ENCODE measurements at places on chromosomes 16 and 17.

DNA sequence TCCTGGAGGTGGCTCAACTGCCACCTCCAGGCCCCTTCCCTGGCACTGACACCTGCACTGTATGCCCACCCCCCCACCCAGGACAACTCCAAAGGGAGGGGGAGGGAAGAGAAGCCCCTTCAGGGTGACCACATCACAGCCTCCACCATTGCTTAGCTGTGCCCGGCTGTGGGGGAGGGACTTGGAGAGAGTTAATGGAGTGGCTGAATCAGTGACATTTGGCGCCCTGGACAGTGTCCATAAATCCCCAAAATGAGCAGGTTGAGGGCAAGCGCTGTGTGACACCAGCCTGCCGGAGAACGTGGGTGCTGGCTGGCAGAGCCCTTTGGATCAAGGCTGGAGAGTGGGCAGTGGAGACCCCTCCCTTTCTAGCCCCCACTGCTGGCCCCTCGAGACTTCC lies 883 bp downstream of the USH1G start:
- DNase-seq, result no peak

DNA sequence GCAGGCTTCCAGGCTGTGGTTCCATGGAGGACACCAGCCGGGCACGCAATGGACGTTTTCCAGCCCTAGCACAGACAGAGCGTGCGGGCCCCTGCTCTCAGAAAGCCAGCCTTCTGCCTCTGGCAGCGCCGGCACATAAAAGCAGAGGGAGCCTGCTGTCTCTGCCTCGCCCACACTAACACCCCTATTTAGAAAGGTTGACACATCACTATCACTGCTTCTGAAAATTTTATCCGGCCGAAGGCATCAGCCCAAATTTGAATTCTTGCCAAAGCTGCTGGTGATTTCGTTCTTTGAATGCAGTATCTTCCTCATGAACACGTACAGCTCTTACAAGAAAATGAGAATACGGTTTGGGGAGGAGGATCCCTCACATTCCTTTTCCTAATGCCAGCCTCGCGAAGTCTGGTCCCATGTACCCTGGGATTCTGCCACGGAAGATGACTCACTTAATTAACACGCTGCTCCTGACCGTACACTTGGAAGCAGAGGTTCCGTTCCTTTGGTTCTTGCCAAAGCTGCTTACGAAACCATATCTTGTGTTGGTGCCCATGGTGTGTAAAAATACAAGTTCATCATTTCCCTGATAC lies 1.3 kb upstream of the RAB11FIP3 start:
- DNase-seq, result no peak

- no peak for DNase-seq
These were observed 31.9 kb downstream of the ARHGAP23 start for GRCh38 chr17:38460082-38460715.

- no peak for DNase-seq
These were observed 158.1 kb upstream of the CIBAR2 start for GRCh38 chr16:85270374-85270773.

GRCh38 chr16:89478576-89479221 lies 11.7 kb downstream of the ANKRD11 start:
- no peak for DNase-seq

- no peak for DNase-seq
These were observed 5.0 kb downstream of the EVPLL start for GRCh38 chr17:18382441-18383078.

GRCh38 chr16:67000384-67001351 lies 12.3 kb downstream of the CES4A start:
- DNase-seq, result peak; percentile 64

GRCh38 chr16:1347286-1347855 lies 4.3 kb downstream of the TSR3 start:
- no peak for DNase-seq

DNA sequence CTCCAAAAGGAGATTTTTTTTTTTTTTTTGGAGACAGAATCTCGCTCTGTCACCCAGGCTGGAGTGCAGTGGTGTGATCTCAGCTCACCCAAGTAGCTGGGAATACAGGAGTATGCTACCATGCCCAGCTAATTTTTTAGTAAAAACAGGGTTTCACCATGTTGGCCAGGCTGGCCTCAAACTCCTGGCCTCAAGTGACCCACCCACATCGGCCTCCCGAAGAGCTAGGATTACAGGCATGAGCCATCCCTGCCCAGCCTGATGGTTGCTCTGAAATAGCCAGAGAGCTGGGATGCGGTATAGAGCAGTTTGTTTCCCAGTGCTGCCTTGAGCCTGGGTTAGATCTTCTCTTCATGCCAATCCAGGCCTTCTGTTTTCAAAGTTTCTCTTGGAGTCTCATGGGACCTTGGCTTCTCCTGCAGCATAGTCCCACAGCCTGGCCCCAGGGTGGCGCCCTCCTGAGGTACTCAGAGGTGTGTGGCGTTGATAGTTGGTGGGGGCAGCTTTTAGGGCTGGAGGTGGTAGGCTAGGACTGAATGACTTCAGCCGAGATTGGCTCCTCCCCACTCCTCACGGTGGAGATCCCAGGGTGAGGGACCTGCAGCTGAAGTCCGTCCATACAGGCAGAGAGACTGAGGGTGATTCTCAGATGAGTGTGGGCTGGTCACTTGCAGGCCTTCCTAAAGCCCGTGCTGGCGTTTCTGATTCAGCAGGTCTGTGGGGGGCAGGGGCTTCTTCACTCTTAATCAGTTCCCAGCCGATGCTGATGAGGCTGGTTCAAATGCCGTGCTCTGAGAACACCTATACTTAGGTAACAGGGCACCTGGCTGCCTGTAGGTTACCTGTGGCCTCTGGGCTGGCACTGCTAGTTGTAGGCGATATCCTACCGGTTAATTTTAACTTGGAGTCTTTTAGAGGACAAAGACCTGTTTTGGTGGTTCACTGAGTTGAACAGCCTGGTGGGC lies 52.0 kb downstream of the TNFRSF13B start:
- no peak for DNase-seq

GRCh38 chr17:28334171-28334570 lies 1.1 kb downstream of the IFT20 start:
- no peak for DNase-seq

DNA sequence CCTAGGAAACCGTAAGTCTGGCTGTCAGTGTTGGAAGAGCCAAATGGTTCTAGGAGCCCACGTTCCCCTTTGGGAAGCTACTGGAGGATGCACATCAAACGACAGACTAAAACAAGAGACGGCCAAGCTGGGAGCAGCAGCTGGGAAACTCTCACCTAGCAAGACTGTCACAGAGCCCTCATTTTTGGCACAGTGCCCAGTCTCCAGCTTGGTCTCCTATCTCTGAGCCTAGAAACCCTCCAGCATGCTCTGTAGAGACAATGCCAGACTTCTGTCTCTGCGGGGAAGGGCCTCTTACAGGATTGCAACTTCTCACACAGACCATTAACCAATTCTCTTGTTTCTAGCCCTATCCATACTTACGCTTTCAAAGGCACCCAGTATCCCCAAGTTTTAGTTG lies 23.5 kb downstream of the GTF3C1 start:
- DNase-seq, result no peak

GRCh38 chr16:116015-116414 lies 22.5 kb downstream of the NPRL3 start:
- DNase-seq, result no peak

DNA sequence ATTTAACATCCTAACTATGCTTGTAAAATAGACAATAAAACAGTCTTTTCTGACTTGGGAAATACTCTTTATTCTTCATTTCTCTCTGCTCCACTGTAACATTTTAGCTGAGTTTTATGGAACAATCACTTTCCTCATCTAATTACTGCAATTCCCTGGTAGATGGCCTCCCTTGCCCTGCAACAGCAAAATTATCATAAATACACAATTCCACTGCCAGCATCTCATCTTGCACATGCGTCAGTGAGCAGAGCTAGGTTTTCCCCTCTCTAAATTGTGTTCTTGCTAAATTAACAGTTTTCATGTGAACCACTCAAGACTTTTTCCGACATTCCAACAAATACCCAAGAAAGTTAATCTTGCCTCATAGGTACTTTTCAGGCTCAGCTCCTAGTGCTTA lies 920.9 kb upstream of the GOT2 start:
- DNase-seq, result no peak

DNA sequence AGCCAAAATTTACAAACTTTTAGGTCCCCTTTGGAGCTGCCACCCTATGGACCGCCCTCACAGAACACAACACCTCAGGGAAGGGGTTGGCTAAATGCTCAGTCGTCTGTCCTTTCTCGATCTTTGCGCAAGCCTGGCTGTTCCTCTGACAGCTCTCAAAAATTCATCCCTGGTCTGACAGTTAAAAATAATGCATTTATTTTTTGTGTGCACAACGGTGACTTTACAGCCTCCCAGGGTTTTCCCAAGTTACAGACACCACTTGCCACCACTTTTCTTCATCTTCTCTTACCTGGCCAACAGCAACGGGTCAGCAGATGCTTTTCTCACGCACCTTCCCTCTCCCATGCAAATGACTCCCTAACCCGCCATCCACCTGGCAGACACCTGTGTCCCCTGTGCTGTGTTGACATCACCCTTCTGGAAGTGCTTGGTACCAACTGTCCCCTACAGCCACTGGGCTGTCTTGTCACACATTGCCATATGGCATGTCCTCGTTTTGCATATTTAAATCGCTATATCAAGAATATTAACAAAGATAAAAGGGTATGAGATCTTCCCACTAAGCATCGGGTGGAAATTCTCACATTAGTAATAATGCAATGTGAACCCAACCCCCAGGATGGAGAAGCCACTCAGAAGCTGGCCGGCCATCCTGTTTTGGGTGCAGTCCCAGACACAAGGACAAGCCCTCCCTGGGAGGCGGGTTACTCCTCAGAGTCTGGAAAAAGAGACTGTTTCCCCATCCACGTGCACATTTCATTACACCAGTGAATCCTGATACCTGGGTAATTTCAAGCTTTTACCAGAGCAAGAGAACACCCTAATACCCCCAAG lies 187.0 kb downstream of the ZFHX3 start:
- no peak for DNase-seq

DNA sequence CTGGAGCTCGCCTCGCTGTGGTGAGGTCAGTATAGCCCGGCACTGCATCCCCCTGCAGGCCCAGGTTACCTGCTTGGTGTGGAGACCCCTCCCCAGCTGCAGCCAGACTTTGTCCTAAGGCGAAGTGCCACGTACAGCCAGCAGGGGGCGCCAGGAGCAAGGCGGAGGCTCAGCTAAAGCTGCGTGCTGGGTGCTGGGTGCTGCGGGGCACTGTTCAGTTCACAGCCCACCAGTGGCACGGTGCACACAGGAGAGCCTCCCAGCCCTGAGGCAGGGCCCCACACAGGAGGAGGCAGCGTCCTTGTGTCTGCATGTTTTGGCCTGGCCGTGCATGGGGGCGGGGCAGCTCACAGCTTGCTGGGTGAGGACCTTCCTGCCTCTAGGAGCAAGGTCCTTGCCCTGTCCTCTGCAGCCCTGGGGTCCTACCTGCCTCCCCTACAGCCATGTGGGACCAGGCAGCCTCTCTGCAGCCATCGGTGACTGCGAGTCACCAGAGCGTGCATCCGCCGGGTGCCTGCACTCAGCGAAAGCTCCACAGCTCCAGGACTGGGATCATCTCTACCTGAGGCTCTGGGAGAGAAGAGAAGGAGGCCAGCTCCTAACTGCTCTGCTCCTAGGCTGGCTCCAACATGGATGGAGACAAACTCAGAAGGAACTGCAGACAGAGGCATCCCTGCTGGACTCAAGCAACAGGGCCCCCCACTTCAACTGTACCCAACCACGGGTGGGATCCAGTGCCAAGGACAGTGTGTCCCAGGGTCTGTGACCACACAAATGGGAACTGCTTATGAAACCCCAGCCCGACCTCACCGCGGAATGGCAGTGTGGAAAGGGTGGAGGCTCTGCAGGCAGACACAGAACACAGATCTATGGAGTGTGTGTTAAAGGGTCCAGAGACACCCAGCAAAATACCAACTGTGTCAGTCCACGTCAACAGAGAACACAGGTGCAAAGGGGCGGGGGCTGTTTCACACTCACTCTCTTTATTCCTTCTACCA lies 19.0 kb downstream of the SLC7A5 start:
- peak; percentile 86 for DNase-seq

DNA sequence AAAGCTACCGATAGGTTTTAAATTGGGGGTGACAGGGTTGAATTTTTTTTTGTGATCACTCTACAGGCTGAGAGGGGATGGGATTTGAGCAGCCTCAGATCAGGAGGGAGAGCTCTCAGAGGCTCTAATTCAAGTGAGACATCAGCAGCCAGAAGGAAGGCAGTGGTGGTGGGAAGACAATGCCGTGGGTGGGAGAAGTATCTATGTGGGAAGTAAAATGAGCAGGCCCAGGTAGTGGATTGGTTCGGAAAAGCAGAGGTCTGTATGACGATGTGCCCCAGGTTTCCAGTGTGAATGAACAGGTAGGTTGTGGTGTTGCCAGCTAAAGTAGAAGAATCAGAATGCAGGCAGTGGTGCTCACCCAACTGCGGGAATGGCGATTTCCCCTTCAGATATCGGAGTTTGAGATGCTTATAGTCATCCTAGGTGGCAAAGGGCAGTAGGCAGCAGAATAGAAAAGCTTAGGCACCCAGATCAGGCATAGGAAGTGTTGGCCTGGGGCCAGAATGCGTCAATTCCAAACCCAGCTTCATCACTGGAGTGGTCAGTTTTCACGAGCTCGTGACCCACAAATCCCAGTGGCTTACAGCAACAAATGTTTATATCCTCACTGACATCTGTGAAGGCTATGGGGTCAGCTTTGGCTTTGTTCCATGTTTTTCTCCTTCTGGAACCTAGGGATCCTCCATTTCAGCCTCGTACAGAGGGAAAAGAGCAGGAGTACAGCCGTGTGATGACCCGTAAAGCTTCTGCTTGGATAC lies 24.0 kb downstream of the MEOX1 start:
- no peak for DNase-seq

DNA sequence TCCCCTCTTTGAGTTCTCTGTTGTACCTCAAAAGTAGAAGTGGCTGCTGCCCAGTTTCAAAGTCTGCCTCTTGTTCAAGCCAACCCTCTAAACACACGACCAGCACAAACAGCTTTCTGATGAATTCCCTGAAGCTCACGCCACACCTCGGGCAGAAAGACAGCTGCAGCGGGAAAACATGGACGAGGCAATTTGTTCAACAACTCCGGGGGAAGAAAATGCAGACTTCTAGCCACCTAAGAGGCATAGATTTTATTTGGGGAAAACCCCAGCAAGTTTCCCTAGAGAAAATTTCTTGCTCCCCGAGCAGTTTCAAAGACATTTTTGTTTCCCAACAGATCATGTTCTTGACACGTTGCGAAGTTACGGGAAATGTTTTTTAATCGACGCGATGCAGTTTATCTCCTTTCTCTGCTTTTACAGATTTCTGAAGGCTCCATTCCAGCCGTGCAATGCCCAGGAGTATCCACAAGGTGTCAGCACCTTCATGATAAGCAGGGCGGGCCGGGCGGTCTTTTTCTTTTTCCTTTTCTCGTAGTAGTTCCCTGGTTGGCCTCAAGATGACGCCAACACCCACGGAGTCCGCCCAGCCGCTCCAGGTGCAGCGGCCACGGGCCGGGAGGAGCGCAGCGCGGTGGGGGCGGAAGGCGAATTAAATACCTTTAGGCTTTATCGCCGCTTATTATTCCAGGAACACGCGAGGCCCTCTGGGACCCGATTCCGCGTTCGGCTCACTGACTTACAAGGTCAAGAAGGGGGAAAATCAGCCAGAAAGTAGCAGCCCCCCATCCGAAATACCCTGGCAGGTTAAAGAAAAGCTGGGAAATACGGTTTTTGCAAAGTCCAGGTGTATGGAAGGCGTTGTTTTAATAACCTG lies 2.9 kb upstream of the FOXC2 start:
- DNase-seq, result peak; percentile 92

- no peak for DNase-seq
These were observed 198.4 kb downstream of the CYB561 start for GRCh38 chr17:63247706-63248105.
